ENCODE measurements at places on chromosomes 12 and 14.

- no peak for DNase-seq
Measured at GRCh38 chr14:50233166-50233950, 2.0 kb upstream of the SOS2 start.

- no peak for DNase-seq
Measured at GRCh38 chr12:81181691-81182090, 103.8 kb downstream of the ACSS3 start.

DNA sequence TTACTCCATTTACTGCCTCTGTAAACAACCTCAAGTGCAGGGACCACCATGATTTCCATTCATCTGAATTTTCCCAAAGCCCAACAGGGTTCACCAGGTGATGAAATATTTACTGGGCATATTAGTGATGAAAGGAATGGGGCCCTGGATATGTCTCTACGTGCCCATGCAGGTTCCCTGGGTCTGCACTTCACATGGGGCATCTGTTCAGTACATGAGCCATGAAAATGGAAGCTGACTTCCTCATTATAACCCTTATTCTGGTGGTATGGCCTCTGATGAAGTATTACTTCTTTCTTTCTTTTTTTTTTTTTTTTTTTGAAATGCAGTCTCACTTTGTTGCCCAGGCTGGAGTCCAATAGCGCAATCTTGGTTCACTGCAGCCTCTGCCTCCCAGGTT lies 26.5 kb upstream of the CORO1C start:
- no peak for DNase-seq

DNA sequence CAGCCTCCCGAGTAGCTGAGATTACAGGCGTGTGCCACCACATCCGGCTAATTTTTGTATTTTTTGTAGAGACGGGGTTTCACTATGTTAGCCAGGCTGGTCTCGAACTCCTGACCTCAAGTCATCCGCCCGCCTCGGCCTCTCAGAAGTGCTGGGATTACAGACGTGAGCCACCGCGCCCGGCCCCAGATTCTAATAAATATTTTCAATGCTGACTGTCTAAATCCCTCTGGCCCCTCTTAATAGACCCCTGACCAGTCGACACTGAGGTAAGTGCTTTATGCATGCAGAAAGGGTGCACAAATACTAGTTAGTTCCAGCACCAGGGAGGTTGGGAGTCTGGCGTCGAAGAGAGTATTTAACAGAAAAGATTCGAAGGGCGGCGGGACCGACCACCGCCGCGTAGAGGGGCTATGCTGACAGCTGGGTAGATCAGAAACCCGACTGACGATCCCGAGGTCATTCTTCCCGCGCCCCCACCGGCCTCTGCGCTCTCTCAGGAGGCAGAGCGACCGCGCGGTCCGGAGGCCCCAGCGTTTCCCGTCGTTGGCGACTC lies 1.1 kb upstream of the SPATS2 start:
- no peak for DNase-seq

DNA sequence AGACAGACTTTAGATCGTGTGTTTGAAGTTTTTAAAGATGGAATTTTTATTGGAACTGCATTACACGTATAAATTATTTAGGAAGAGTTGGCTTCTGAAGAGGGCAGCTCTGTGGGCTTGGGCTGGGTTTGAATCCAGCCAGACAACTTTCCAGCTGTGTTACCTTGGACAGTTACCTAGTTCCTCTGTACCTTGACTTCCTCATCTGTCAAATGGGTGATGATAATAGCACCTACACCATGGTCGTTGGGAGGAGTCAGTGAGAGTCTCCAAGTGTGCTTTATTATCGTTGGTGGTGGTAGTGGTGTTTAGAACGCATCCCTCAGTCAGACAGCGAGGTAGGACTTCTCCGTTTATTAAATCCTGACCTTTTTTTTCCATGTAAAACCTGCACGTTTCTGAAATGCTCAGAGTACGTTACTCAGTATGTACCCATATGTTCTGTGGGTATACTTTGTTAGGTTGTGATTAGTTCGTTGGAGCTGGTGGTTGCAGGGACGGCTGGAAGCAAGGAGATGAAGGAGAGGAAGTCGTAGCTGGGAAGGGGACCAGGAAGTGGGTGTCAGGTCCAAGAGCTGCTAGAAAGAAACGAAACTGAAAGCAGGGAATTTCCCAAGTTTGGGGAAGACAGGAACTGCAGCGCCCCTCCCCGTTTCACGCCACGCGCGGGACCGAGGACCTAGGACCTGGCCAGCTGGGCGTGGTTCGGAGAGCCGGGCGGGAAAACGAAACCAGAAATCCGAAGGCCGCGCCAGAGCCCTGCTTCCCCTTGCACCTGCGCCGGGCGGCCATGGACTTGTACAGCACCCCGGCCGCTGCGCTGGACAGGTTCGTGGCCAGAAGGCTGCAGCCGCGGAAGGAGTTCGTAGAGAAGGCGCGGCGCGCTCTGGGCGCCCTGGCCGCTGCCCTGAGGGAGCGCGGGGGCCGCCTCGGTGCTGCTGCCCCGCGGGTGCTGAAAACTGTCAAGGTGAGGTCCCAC lies at the start of gene OAS3:
Gene OAS3 (plus strand): TSS at position 734 of the 979 bp plus-strand sequence. CDS start 57 bp downstream, at position 791.
- peak; percentile 34 for DNase-seq

DNA sequence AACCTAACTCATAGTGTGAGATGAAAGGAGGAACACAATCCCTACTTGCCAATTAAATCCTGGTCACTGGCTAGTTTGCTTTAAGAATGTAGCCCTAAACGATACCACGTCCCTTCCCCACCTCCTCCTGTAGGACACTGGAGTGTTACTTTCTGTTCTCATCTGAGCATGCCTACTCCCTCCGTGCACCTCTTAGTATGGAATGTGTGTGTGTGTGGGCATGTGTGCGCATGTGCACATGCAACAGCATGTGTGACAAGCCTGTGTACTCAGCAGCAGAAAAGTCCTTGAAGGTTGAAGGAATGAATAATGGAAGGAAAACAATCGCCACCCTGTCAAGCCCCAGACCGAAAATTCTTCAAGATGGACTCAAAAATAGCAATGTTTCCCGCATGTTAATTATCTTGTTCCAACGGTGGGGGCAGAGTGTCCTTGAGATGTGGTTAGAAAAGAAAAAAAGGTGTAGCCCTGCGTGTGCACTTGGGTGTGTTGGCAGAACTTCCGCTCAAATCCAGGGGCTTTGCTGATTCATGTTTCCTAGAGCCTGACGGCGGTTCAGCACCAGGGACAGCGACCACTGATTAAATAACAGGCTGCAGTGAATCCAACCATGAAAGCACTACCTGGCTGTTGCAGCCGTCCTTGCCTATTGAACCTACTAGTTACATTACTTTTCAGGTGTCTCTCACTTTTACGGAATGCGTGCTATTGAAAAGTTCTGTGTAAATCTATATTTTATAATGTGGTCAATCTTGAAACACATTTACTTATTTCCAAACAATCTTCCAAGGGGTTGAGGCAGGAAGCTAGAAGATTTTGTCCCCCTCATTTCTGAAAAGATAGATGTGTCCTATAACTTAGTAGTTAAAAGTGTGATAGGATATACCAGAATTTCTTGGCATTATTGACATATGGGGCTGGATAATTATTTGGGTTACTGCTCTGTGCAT lies 79.8 kb downstream of the SRRM4 start:
- no peak for DNase-seq

- no peak for DNase-seq
Measured at GRCh38 chr14:83247924-83248639, 1714.4 kb upstream of the SEL1L start.

GRCh38 chr12:47972895-47973294 lies 9.5 kb downstream of the TMEM106C start:
- no peak for DNase-seq

GRCh38 chr12:15772405-15773018 lies 16.7 kb downstream of the EPS8 start:
- no peak for DNase-seq

DNA sequence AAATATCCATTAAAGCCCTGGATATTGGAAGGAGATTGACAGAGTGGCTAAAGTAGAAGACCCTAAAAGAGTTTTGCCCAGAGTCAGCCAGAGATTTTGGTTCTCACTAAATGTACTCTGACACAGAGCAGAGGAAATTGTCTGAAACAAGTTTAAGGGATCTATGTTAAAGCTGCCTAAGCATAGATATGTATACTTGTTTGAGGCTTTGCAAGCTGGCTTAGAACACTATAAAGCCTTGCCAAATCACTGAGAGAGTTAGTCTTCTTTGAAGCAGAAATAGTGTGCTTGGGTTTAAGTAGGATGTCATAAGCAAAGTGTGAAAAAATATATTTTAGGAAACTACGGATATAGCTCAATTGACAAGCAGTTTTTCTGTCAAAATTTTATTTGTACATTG lies 653.5 kb downstream of the FSCB start:
- no peak for DNase-seq

DNA sequence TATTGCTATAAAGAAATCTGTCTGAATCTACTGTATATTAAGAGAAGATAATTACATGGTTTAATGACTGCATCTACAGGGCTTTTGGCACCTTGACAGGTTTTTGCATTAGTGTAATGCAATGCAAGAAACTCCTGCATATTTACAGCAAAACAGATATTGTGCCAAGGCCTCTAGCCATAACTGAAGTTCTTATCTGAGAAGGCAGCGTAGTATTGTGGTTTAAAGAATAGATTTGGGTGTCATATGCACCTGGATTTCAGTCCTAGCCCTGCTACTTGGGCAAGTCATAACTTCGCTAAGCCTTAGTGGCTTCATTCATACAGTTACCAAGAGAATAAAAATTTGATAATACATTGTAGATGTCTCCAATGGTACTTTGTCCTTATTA lies 350.1 kb downstream of the CCDC91 start:
- no peak for DNase-seq

DNA sequence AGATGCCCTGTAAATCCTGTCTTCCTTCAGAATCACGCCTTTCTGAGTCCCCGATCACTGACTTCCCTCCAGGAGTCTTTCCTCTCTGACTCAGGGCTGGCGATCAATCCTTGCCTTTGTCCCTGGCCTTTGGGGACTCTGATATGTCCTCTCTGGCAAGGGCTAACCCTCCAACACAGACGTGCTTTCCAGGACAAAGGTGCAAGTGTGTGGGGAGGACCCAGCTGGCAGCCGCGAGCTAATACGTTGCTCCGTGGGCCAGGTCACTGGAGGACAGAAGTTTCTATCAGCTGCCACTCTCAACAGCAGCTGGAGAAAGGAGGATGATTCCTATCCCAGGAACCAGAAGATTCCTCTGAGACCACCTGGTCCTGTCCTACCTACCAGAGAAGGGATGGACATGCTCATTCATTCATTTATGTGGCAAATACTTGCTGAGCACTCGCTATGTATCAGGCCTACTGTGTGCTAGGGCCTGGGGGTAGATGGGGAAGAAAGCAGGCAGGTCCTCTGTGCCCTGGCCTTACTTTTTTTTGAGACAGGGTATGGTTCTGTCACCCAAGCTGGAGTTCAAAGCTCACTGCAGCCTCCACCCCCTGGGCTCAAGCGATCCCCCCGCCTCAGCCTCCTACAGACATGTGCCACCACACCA lies 8.5 kb upstream of the SCARB1 start:
- DNase-seq: no peak

DNA sequence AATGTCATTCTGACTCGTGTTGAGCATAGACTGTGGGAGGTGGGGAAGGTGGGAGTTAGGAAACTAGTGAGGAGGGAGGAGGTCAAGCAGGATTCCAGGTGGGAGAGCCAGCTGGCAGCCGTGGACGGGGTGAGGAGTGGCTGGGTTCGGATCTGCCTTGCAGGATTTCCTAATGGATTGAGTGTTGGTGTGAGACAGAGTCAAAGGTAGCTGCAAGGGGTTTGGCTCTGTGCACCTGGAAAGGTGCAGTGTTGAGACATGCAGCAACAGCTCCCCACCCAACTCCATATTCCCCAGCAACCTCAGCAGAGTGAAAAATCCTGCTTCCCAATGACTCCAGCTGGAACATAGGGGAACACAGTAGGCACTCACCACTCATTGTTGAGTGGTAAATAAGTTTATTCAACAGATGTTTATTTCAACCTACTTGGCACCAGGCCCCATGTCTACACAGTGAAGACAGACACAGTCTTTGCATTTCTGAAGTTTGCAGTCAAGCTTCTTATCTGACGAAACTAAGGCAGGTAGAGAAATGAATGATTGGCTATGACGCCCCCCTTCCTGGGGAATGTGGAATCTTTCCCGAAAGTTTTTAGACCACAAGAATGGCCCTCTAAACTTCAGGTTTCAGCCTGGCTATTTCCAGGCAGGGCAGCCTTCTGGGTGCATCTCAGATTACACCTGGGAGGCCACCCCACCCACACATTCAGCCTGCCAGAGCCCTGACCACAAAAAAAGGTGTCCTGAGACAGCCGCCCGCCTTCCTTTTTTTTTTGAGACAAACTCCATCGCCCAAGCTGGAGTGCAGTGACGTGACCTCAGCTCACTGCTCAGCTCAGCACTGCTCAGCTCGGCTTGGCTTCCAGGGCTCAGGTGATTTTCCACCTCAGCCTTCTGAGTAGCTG lies 37.9 kb upstream of the PLEKHG6 start:
- no peak for DNase-seq

GRCh38 chr14:54818201-54819133 lies 84.2 kb downstream of the GCH1 start:
- DNase-seq: no peak

DNA sequence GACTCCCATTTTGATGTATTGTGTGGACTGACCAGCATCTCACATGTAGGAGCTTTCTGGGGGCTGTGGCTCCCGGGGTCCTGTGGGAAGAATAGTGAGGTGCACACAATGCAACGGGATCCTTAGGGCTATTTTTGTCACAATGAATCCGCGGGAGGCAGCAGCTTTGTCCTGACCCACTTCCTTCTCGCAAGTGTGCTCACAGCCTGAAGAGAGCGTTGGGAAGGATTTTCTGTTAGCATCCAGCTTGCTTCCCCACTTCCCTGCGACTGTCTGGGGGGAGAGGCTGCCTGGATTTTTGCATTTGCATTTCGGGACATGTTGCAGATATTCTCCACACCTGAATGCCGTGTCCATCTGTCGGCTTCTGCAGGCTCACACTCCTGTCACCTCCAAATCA lies 31.9 kb downstream of the FZD10 start:
- no peak for DNase-seq
